ENCODE measurements at places on chromosomes 13 and 19.

GRCh38 chr19:46717034-46717715 is at the start of gene PRKD2:
TSS of gene PRKD2 (minus strand) at chr19:46717114. CDS start at chr19:46716370, 744 bp downstream.
- peak; percentile 52 for DNase-seq

DNA sequence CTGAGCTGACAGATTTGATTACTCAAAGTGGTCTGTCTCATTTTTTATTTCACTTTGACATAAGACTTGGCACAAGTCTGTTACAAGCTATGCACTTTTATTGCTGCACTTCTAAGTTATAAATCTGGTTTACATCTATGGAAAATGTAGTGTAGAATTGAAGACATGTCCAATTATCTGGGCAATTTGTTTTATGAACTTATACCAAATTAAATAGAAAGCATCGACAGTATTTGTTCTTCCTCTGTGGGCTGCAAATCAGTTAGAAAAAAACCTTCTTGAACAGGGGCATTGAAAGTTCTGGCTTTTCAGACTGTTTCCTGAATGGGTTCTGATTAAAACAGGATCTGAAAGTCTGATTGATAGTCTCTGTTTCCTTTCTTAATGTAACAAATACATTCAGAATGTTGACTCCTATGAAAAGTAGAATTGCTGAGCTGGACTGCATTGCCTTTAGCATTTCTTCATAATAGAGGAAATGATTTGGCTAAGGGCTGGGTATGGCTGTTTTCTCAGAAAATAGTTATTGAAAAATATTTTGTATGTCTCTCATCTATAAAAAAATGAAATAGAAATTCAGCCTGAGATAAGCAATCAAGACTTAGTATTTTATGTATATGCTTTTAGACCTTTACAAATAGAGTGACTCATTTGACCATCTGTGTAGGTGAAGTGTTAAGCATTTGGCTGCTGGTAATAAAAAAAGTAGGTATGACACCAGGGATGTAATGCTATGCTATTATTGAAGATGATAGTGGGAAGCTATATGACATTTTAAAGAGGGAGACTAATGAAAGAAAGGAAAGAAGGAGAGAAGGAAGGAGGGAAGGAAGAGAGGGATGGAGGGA is 210.9 kb upstream of the SPRY2 start:
- no peak for DNase-seq

GRCh38 chr19:1169921-1170885 is 3.9 kb downstream of the SBNO2 start:
- DNase-seq, result no peak

DNA sequence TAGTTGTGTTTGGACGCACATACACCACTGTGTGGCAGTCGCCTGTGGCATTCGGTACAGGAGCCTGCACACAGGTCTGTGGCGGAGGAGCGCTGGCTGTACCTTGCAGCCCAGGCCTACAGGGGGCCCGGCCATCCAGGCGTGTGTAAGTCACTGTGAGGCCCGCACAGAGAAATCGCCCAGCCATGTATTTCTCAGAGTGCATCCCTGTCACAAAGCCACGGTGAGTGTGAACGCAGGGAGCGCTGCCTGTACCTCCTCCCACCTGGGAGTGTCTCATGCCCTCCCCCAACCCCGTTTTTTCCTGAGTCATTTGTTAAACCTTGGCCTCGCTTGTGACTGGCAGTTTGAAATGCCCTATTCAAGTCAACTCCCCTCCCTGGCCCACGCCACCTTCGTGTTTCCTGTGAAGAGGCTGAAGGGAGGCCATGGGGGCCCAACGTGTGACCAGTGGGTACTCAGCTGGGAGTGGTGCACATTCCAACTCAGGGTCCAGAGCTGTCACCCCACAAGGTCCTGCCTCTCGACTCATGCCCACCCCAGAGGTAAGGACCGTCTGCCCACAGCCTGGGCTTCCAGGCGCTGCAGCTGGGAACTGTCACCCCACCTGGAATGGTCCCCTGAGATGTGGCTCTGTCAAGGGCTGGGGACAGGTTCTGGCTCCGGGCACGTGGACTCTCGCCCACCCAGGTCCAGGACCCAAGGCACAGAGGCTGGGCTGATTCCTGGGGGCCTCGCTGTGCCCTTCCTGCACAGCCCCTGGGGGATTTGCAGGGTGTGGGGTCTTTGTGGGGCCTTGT is 11.6 kb upstream of the RASA3 start:
- no peak for DNase-seq

DNA sequence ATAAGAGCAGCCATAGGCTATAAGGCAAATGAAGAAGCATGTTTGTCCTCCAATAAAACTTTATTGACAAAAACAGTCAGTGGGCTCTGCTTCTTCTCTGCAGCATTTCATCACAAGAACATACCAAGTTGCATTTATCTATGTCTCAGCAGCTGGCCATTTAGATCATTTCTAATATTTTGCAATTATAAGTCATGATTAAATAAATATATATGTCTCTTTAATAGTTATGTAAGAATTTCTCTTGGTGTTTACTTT is 153.5 kb downstream of the RFC3 start:
- no peak for DNase-seq

All from fibroblast of skin of left biceps (primary cell).